ENCODE measurements at places on chromosomes 12 and 14. TPM values are rescaled to one million over a fixed set of nuclear protein-coding genes. Genes with fewer than 3 reads are reported as not detected.

The PIWIL1 gene
- not detected for total RNA-seq

The SMOC1 gene
- 0.78 TPM for total RNA-seq

The ADAMTS20 gene
- total RNA-seq, result not detected

The ARHGEF40 gene
- 2.6 TPM for total RNA-seq

The DHRS1 gene
- 20.0 TPM for total RNA-seq

The TBC1D30 gene
- total RNA-seq, result 7.4 TPM
